ENCODE measurements at places on chromosomes 12 and 14.
A peak's percentile ranks its signal among the peaks of the same experiment; 100 is the strongest.

GRCh38 chr14:71988939-71989338 lies 56.7 kb downstream of the RGS6 start:
- DNase-seq = no peak

GRCh38 chr14:105141486-105142281 lies 26.9 kb downstream of the JAG2 start:
- DNase-seq = no peak

GRCh38 chr12:89372584-89373370 lies 20.5 kb upstream of the DUSP6 start:
- DNase-seq = no peak

DNA sequence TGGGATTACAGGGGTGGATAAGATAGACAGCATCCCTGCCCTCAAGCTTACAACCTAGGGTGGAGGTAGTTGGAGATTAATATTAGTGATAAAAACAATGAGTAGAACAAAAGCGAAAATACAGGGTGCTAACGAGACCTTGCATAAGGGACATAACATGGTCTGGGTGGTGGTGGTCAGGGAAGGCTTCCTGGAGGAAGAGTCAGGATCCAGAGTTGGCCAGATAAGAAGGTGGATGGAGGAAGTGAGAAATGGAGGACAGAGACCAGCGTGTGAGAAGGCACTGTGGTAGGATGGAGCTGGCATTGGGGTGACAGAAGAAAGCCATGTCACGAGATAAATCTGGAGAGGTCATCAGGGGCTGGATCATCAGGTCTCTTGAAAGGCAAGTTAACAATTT lies 19.2 kb downstream of the NOS1 start:
- DNase-seq = no peak

GRCh38 chr12:121227294-121227693 lies 17.4 kb downstream of the P2RX4 start:
- DNase-seq = no peak

- DNase-seq = no peak
Measured at GRCh38 chr14:51431033-51431709, 191.1 kb downstream of the TMX1 start.

- peak; percentile 33 for DNase-seq
Measured at GRCh38 chr14:73188501-73188911, 48.8 kb upstream of the PAPLN start.

Data from hepatic stellate cell (primary cell).